Stimulated activated CD4-positive, alpha-beta T cell treated with anti-CD3 and anti-CD28 coated beads, Interleukin-12 subunit alpha, Interleukin-12 subunit beta, amount 100 ng/mL, for 48 hours (primary cell): ENCODE measurements at places on chromosomes 3 and 15.

DNA sequence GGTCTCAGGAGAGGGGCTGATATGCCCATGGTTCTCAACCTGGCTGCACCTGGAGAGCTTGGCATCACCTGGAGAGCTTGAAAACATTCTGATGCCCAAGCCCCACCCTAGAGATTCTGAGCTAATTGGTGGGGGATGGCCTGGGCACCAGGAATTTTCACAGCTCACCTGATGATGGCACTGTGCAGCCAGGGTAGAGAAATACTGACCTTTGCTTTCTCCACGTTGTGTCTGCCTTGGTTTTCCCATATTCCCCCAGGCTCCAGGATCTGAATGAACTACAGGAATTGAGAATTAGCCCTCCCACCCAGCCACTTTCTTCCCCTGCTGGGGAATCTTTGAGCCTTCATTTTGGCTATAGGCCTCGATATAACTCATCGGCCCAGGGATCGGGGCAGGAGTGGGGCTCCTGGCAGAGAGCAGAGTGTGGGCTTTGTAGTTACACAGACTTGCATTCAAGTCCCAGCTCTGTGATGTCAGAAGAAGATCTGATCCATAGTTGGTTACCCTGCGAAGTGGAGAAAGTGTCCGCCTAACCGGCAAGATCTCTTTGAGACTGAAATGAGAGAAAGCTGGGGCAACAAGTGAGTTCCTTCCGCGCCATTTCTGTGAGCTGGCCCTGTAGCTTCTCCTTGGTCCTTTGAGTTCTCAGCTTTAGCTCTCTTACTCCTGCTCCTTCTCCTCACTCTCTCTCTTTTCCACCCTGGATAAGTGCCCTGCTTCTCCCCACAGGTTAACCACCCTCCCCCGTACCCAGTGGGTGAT lies 33.1 kb upstream of the UBE2Q2 start:
- no peak for DNase-seq

- no peak for DNase-seq
These were observed 21.4 kb upstream of the LIPC start for GRCh38 chr15:58410353-58410752.

DNA sequence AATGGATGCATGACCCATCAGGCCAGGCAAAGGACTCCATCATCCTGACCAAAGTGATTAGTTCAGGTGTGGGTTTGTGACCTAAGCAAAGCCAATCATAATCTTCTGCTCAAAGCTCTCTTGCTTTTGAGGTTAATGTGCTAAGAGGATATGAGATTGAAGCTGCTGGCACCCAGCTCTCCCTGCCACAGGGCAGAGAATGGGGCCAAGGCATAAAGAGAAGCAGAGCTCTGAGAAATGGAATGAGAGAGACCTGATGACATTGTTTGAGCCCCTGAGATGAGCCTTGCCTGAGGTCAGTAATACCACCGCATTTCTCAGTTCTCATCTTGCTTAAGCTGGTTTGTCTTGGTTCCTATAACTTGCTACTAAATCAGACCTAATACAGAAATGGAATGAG lies 6.4 kb upstream of the PARP6 start:
- no peak for DNase-seq

GRCh38 chr15:58396181-58396580 lies 35.6 kb upstream of the LIPC start:
- DNase-seq = no peak

DNA sequence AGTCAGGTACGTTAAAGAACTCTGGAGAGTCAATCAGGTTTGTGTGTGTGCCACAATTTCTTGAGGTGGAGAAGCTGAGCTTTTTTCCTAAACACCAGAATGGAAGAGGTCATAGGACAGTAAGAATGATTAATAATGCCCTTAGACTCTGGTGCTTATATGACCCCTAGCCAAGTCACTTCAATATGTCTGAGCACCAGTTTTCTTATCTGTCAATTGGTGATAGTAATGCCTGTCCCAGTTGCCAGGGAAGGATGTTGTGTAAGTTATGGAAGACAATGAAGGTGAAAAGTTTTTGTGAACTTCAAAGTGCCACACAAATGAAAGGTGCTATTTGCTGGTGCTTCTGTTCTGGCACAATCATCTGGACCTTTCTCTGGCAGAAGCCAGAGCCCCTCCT lies 22.2 kb upstream of the DLG1 start:
- DNase-seq = no peak

DNA sequence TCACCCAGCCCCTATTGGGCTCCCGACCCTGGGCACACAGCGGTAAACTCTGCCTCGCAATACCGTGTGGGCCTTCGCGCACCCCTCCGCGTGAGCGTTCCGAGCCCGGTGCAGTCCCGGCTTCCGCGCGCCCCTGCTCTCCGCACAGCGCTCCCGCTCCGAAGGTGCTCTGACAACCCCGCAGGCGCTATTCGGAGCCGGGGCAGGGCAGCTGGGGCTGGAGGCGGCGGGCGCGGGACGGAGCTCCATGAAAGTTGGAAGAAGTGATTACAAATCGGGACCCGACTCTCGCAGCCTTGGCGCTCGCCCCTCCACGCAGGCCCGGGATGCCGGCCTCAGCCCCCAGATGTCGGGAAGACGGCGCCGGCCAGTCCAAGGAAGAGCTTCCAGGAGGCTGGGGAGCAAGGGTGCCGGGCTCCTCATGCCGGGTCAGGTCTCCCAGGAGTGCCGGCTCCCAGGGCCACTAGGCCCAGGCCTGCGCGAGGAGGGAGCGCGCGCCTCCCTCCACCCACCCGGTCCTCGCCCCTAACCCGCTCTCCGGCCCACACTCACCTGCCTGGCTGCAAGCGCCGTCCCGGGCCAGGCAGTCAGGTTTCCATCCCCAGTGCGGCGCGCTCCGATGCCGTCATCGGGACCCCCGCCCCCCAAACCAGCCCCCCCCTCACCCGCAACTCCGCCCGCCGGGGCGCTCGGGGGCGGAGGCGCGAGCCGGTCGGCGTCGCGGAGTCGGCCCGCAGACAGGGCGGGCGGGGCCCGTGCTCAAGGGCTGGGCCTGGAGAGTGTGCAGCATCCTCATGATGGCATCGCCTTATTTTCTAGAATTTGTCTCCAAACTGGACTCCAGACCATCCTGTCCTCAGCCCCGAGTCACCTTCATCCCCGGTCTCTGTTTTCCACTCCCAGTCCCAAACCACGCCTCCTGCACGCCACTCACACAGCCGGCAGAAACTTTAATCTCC lies at the start of gene KIF7:
Gene KIF7, minus strand, starts transcription at position 621 of the 959 bp plus-strand sequence. CDS start 2,537 bp downstream, outside the sequence.
- peak; percentile 6 for DNase-seq

DNA sequence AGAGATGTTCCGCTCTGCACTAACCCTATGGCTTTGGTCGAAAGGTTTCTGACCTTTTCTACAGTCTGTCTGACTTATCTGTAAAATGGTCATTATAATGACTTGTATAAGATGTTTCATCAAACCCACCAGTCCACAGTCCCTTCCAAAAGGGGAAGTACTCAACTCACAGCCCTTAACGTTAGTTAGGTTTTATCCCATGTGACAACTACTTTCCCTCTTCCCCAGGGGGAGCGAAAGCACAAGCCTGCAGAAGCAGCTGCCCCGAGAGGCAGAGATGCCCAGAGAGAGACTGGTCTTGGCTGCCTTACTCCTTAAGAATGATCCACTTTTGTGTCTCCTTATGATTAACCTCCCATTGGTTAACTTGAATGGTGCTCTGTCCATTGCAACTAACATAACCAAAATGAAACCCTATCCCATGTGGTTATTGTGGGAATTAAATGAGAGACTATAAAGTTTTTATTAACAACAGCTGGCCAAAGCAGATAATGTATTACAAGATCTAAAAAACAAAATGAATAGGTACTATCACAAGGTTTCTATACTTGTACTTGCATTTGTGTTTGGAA lies 6.4 kb downstream of the ASTE1 start:
- DNase-seq = no peak

DNA sequence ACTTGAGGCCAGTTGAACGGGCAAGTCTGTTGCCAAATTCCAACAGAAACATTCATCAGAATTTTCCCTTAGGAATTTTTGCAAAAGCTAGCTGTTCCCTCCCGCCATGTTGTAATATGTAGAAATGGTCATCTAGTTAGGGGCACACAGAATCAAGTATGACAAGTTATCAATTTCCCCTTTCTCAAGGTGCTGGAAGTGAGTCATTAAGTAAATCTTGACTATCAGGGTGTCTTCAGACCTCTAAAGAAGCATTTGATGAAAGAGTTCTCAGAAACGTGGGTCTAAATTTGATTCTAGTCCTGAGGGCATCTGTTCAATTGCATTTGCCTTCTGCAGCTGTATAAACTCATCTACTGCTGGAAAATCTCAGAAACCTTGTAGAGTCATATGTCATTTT lies 123.4 kb upstream of the FRMD4B start:
- DNase-seq = no peak

- no peak for DNase-seq
These were observed 59.5 kb downstream of the CPA3 start for GRCh38 chr3:148924562-148924961.

- no peak for DNase-seq
These were observed 528.6 kb downstream of the TAFA4 start for GRCh38 chr3:68403741-68404140.

GRCh38 chr15:37372064-37372463 lies 271.7 kb upstream of the MEIS2 start:
- DNase-seq = no peak

DNA sequence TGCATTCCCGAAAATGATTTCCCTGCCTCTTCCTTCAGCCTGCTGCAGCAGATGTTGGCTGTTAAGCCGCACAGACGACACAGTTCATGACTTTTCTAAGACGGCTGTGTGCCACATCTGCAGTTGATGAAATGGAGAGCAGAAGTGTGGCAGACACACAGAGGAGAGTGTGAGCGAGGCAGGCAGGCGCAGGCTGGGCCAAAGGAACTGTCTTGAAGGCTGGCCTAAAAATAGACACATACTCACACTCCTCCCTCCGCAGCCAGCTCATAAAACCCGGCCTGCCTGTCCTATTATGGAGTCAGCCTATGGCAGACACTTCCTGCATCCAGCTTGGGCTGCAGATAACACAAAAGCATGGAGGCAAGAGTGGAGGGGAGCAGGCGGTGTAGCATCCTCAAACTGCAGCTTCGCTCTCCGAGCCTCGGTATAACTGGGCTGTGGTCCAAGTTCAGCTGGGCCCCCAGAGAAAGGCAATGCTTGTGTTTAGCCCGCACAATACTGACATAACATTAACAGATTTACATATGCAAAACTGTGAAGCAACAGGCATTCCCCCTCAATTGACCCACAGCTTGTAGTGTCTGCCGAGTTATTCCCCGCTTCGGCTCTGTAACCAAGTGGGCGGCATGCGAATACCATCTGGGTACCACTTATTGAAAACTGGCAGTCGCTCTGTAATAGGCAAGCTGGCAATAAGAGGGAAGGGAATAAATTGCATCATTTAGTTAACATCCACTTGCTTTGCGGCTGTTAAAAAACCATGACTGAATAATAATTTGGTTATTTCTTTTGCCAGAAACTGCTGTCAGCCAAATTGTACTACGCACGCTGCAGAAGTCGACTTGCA lies 40.8 kb downstream of the FOXP1 start:
- no peak for DNase-seq

- no peak for DNase-seq
These were observed 8.7 kb downstream of the SEMA3F start for GRCh38 chr3:50163572-50164455.

DNA sequence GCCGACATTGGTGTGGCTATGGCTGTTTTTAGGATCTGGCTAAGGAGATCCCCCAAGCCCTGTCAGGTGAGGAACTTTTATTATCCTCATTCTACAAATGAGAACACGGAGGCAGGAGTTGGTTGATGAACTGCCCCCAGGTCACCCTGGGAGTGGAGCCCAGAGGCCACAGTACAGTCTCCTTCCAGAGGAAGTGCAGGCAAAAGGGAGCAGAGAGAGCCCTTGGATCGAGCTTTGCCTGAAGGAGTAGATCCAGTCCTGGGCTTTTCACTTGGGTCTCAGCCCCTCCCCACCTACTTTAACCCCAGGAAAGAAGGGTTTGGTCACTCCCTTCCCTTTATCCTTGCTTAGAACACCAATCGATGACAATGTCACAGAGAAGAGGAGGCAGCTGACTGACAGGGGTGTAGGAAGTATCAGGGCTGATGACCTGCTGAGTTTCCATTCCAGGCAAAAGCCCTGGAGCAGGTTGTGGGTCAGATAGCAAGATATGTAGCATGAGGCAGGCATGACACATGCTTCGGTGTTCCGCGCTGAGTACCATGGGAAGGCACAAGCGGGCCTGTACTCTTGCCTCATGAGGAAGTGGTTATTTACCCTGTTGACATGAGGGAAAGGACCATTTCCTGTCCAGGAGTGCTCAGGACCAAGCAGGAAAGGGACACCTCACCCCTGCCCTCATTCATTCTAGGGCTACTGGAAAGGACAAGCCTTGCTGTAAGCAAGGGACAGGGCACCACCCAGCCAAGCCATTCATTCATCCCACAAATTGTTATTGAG lies 5.8 kb upstream of the PLA2G4D start:
- DNase-seq = no peak

GRCh38 chr3:54511766-54512365 lies 389.5 kb downstream of the CACNA2D3 start:
- no peak for DNase-seq

- DNase-seq = no peak
These were observed 295.7 kb downstream of the SOX2 start for GRCh38 chr3:182007441-182007840.

- DNase-seq = no peak
These were observed 69.6 kb downstream of the CGNL1 start for GRCh38 chr15:57445872-57446271.

- DNase-seq = no peak
These were observed 499.1 kb downstream of the ROBO2 start for GRCh38 chr3:77539014-77539413.

- DNase-seq = no peak
These were observed 64.4 kb downstream of the SLMAP start for GRCh38 chr3:57820479-57820878.

GRCh38 chr15:67968966-67969365 lies 85.1 kb upstream of the PIAS1 start:
- no peak for DNase-seq

DNA sequence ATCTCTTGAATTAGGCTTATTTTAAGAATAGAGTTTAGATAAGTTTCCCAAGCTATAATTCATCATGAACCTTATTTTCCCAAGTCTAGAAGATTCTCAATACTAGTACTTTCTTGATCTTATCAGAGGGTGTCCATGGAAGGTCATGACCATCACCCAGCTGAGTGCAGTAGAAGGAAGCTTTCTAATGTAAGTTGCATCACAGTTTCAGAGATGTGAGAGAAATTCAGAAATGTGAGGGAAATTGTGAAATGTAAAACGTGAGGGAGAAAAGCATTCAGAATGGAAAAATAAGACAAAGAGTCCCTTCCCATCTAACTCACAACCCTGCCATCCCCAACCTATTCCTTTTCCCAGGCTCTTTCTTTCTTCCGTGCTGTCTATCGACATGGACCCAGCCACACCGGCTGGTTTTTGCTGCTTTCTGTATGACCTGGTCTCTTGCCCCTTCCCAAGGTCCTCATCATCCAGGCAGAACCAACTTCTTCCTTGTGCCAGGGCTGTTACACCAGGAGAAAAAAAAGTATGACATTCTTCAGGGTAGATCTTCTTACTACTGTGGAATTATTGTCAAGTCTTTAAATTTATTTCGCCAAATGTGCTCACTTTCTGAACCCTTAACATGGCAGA lies 6.7 kb downstream of the CAPN3 start:
- no peak for DNase-seq

DNA sequence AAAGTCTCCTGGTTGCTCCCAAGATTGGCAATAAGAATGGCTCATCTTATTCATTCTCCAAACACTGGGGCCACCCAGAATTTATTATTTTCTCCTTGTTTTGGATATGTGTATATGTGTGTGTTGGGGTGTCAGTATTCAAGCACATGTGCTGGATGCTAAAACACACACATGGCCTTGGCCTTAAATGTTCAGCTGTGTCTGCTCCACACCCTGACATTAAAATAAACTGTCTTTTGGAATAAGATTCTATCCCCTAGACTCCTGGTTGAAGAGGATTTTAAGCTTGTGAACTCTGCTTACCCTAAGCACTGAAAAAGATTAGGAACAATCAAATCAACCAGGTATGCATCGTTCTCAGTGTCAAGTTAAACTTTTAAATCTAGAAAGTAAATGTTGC lies 382.9 kb upstream of the MCTP2 start:
- no peak for DNase-seq
